ENCODE measurements at places on chromosomes 5 and 9.

DNA sequence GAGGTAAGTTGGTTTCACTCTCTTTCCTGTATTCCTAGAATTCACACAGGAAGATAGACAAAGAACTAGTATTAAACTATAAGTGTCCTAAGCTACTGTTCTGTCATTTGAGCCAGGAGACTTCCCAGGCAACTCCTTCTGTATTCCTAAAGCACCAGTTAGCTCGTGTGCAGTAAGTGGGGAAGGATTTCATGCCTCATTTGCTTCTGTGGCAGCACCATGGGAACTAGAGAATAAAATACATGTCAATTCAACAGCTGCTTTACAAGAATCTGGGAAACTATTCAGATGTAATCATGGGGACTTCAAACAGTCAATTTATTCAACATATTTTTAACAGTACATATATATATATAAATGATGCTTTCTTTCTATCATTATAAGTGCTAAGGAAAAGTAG, 762.3 kb downstream of the PRELID2 start:
- DNase-seq: no peak

DNA sequence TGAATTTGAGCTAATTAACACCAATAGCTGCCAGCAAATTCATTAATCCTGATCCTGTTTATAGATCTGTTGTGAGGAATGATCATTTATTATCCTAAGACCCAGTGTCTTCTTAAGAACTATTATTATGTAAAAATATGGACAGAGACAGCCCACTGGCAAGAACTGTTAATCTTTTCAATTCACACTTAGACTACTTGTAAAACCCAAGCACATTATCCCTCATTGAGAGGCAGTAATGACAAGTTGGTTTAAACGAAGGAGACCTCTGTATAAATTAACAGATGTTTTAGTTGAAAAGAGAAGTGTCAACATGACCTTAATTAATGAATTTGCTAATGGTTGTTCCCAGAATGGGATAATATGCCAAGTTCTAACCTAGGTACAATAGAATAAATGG, 270.3 kb upstream of the IZUMO3 start:
- DNase-seq: no peak

GRCh38 chr5:111967463-111967862, 210.5 kb upstream of the NREP start:
- no peak for DNase-seq

DNA sequence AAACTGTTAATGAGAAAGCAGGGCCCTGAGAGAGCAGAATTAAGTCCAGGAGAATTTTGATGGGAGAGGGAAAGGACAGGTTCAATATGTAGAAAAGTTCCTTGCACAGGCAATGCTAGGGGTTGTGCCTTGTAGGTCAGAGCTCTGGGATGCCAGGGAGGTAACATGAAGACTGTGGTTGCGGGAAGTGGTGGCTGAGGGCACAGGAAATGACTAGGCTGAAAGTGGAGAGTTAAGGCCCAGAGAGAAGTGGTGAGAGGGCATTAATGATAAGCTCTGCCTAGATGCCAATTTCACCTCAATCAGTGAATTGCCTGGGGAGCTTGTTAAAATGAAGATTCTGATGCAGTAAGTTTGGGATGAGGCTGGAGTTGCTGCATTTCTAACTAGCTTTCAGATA, 31.5 kb upstream of the PPP3R2 start:
- no peak for DNase-seq

GRCh38 chr5:55411876-55412275, 104.1 kb downstream of the MTREX start:
- DNase-seq: no peak

DNA sequence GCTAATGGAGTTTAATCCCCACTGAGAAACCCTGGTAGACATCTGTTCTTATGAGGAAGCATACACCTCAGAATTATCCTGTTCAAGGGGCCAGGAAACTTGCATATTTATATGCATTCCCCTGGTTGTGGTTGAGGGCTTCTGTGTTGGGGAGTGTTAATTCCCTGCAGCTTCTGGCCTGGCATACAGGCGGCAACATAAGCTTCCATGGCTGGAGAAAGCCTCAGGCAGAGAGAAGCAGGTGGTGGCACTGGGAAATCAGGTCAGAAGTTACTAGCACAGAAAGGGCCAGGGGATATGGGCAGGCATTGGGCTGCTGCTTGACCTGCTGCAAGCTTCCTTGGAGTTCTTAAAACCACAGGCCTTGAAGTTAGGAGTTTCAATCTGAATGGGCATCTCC, 166.1 kb upstream of the SEMA6A start:
- DNase-seq: no peak

DNA sequence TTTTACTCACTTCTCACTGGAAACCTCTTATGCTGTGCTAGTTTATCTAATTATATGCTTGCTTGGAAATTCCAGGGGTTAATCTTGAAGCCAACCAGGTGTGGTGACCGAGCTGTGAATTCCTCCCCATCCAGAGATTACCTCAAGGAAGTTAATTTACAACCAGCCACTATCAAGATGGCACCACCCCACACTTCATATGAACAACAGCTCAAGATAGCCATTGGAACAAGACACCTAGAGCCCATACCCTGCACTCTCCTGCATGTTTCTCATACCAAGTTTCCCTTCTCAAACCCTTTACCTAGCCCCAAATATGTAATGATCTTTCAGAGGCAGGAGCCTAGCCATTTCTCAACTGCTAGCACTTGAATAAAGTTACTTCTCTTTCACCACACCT, 2156.9 kb upstream of the C9orf72 start:
- no peak for DNase-seq

DNA sequence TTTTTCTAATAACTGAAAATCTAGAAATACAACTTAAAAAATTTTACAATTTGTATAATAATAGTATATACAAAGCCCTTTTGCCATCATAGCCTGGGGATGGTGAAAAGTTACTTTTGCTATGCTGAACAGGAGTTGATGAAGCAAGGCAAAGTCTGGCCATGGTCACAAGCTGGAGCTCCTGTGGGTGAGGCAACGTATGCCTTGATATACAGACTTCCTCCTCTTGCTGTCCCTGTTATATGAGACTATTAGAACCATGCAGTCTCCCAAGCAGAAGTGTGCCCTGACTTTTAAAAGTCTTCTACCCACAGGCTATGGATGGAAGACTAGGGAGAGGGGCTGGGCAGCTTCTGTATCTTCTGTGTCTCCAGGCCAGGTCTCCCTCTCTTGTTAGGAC, 15.7 kb downstream of the FAM151B start:
- DNase-seq: no peak

GRCh38 chr9:96769989-96770388, 7.9 kb downstream of the ZNF510 start:
- DNase-seq: no peak

DNA sequence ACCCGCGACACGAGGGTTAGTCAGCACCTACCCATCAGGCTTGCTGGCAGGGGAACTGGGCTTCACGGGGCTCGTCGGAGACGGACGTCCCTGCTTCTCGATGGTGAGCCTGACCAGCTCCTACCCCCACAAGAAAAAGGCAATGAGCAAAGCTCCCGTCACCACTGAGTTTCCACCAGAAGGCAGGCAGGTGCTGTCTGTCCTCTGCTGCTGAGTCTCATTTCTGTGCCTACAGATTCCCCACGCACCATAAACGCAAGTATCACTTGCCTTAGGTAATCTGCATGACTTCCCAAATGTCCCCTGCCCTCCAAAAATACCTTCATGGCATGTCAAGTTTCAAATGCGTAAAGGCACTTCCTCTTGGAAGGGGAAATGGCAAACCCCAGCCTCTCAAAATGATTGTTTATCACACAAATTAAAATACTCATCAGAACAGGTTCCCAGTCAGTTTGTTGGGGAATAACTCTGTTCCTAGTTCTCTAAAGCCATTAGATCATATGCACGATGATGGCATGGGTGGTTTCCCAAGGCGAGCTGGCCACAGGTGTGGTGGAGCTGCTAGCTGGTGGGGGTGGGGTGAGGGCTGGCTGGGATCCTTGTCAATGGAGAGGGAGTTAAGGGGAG, 85.0 kb downstream of the PRRT1B start:
- no peak for DNase-seq

GRCh38 chr9:89801742-89802670, 197.2 kb downstream of the GADD45G start:
- no peak for DNase-seq

DNA sequence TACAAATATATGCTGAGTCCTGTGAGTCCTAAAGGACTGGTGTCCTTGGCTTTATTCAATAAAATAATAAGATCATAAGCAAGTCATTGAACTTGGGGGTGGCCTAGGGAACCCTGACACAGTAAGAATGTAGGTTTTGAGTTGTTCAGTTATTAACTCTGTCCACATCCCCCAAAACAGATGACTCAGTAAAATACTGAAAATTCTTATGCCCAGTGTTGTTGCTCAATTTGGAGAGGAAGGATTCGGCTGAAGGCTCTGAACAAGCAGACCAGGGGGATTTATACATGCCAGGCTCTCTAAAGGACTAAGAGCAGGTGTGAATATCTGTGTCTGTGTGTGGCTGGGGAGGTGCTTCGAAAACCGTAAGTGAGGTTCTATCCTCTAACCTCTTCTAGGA, 173.7 kb downstream of the RMI1 start:
- DNase-seq: no peak

DNA sequence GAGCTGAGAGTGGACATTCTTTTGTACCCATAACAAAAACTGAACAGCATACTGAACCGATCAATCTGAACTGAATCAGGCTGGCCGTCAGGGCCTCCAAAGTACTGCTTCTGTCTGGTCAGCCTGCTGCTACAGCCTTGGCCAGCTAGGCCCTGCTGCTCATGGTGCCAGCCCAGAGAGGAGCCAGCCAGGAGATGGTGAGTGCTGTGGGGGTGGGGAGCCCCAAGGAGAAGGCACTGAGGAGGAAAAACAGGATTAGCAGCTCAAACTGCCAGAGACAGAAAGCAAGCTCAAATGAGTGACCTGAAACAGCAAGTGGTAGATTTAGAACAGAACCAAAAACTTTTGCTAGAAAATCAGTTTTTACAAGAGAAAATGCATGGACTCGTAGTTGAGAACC, 23.9 kb downstream of the SRP19 start:
- DNase-seq: no peak

DNA sequence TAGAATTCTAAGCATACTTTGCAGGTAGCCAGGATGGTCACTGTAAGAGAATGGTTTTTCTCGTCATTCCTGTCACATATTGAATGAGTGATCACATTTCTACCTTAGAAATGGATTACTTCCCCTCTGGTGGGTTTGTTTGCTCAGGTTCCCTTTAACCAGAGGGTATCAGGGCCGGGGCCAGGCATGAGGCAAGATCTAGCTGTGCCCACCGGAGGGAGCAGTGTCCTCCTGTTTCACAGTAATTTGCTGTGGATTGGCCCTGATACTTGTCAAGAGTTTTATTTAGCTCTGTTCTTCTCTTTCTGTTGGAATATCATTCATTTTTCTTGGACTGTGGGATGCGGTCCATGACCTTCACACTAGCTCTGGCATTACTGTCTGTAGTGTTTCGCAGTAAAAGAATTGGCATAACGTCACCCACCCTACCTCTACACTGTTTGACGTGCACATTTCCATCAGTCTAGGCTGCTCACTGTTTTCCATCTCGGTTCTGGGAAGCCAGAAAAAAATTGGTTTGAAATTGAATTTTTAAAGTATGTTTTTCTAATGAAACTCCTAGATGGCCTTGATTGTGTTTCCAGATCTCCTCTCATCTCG, 42.4 kb upstream of the ZBED3 start:
- DNase-seq: no peak

DNA sequence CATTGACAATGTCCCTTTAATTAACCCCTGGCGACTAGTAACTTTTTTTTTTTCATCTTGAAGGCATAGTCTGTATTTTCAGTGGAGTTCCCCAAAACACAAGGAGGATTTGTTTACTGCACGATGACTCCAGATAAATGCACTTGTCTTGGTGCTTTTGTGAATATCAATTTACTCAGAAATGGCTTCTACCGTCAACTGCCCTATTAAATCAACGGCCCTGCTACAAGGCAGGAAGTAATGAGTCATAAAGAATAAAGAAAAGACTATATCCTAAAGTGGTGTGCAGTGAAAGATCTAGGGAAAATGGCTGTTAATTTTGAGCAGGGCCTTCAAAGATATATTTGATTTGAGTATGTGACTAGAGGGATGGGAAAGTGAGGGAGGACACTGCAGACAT, 388.3 kb upstream of the CHD1 start:
- DNase-seq: no peak

- no peak for DNase-seq
These were observed 120.5 kb downstream of the SNX18 start for GRCh38 chr5:54638106-54638505.

DNA sequence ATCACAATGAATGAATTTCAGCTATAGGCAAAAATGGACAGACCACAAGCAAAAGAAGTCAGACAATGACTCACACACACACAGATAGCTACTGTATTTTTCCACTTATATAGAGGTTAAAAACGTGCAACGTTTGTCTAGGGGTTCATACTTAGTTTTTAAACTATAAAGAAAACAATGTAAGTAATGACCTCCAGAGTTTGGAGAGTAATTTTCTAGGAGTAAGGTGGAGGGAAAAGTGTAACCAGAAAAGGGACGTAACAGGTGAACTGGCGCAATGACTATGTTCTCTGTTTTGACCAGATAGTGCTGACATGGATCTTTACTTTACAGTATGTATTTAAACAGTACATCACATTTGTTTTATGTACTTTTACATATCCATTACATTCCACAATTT, 51.1 kb downstream of the FNIP1 start:
- no peak for DNase-seq

- DNase-seq: no peak
These were observed 1.0 kb downstream of the STARD4 start for GRCh38 chr5:111511174-111511830.

DNA sequence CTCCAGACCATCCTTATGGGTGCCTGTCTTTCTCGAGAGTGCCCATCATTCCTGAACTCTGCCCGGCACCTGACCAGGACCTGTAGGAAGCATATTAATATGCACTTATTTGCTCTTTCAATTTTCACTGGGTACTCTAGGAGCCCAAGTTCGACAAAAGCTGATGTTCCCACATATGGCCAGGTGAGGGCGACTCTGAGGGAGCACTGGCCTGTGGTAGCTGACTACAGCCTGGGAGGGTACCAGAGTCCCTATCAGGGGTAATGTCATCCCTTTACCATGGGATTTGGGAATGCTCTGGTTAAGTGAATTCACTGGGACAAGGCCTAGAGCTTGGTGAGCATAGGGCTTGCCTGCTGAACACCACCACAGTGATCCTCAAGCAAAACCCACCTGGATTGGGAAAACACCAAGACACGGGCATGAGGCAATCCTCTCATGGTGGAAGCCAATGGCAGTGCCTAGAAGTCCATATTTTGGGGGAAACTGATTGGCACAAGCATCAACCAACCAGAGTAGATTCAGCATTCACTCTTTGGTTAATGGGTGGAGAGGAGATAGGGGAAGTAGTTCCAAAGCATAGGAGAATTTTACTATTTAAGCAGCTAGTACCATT, 112.2 kb downstream of the MTX3 start:
- no peak for DNase-seq

All from activated naive CD4-positive, alpha-beta T cell (primary cell).